ENCODE measurements at places on chromosomes 6 and 20.

DNA sequence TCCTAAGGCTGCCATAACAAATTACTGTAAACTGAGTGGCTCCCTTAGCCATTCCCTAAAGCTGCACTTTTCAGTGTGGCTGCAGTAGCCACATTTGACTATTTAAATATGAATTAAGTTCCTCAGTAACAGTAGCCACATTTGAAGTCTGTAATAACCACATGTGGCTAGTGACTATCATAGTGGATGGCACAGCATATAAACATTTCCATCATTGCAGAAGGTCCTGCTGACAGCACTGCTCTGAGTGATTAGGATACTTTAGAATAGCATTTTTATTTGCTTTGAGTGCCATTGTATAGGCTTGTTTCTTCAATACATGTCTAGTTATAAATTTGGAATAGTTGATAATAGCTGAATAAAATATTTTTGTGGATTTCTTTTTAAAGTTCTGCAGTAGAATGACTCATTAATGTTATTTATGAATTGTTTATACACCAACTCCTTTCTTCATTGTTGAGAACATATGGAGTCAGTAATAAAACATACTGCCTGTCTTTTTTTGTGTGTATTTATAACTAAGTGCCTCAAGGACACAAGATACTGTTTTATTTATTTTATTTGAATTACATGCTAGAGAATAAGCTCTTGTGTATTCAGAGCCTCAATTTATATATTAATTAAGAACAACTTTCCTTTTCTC is 217.2 kb downstream of the CDKAL1 start:
- no peak for DNase-seq

GRCh38 chr6:67541586-67541985 is 1093.5 kb upstream of the ADGRB3 start:
- DNase-seq = no peak

DNA sequence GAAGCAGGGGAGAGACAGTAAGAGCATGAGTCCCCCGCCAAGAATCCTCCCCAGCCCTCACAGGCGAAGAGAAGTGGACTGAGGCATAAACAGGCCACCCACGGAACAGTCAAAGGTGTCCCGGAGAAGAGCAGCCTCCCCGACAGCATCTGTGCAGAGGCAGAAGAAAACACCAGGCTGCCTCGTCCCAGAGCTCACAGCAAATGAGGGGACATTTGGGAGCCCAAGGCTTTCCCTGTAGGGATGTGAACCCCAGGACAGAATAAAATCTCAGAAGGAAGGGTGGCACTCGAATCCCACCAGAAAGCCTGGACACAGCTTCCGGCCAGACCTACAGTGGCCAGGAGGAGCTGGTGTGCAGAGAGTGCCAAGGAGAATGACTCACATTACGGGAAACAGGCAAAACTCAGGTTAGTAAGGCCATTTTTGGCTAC is 90.4 kb downstream of the DLL1 start:
- DNase-seq = no peak

- no peak for DNase-seq
These were observed 159.8 kb upstream of the ARID1B start for GRCh38 chr6:156617376-156617775.

DNA sequence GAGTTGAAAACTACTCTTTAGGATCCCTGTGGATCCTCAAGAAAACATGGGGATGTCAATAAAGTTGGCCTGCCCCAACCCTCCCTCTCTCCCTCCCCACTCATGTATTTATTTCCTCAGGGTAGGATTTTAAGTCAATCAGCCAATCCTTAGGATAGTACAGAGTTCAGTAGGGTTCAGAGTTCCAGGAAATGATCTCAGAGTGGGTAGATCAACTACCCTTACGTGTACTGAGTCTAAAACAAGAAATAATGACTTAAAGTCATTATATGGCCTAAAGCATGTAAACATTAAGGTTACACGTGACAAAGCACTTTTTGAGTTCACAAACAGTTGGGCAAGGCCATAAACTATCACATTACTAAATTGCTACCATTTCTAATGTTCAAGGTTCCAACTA is 47.2 kb upstream of the REV3L start:
- no peak for DNase-seq

Measured in stimulated activated CD4-positive, alpha-beta T cell treated with anti-CD3 and anti-CD28 coated beads, Interleukin-1b, Interleukin-23, amount 100 ng/mL, for 4 hours (primary cell).